NCI-H446 treated with DMSO at 0.1 percent for 48 hours (cell line): ENCODE measurements at places on chromosomes 7 and 10.

DNA sequence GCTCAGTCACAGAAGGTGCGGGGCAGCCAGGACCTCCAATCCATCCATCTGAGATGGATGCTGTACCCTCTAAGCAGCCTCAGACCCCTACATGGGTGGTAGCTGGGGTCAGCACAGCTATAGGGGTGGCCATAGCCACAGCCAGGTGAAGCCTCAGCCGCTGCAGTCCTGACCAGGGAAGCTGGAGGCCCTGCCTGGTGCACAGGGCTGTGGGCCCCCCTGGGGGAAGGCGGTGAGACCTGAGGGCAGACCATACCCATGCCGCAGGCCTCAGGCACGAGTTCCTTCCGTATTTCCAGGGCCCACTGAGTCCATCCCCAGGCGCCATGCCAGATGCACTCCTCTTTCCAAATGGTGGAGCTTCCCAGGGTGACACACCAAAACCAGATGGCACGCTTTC lies 96.6 kb upstream of the KDM7A start:
- no peak for DNase-seq

DNA sequence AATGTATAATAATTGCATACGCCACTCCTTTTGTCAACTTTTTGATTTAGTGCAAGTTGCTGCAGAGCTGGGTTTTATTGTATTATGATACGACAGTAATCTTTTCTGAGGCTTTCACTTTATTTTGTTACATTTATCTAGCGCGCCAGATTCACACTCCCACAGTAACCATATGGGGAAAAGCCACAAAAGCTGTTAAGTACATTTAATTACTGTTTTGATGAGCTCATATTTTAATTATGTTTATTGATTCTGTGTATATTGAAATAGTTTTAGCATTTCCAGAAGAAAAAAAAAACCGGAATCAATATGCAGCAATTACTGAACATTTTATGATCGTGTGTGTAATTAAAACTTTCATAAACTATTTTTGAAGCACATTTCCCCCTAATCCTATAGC lies 118.5 kb downstream of the RAB11FIP2 start:
- no peak for DNase-seq

DNA sequence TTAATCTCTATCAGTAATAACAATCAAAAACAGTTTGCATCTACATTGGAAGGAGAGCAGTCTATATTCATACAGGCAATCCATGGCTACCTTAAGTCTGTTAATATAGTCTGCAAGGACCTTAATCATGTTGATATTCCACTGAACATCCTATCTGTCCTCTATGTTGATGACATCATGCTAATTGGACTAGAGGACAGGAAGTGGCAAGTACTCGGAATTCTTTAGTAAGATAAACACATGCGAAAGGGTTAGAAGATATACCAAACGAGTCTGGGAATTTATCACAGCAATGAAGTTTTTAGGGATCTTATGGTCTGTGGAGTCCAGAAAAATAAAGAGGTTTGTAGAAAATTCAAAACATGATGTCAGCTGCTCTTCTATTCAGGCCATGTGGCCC lies 11.3 kb upstream of the SAMD9L start:
- no peak for DNase-seq

GRCh38 chr10:7470371-7470770 lies 59.5 kb upstream of the SFMBT2 start:
- no peak for DNase-seq

DNA sequence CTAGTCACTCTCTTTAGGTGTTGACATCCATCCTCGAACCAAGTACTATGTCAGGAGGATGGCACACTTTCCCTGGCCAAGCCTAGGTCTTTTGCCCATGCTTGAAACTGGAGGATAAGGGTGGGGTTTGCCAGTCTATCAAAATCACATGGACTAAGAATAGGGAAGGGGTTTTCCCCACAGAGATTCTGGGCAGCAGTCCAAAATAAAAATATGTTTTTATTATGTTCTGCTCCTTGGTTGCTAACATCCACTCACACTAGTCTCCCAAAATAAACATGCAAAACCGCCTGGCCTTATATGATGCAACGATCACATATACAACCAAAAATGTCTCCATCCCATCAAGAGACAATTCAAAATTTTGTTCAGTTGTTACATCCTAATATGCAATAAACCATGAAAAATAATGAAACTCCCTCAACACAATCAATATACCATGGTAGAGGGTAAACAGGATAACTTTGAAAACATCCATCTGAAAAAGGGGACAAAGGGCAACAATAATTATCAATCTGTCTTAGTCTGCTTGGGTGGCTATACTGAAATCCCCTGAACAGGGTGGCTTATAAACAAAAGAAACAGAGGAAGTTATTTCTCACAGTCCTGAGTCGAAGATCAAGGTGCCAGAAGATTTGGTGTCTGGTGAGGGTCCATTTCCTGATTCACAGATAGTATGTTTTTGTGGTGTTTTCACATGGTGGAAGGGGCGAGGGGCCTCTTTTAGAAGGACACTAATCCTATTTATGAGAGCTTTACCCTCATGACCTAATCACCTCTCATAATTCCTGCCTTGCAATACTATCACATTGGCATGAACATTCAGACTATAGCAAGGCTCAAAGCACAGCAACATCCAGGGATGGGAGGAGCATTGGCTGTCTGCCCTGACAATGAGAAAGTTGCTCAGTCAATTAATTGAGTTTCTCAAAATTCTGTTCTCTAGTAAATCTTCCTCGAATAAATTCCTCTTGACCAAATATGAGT lies 159.3 kb downstream of the ETV1 start:
- peak; percentile 35 for DNase-seq

GRCh38 chr7:83751217-83751616 lies 102.3 kb upstream of the SEMA3E start:
- DNase-seq = no peak

DNA sequence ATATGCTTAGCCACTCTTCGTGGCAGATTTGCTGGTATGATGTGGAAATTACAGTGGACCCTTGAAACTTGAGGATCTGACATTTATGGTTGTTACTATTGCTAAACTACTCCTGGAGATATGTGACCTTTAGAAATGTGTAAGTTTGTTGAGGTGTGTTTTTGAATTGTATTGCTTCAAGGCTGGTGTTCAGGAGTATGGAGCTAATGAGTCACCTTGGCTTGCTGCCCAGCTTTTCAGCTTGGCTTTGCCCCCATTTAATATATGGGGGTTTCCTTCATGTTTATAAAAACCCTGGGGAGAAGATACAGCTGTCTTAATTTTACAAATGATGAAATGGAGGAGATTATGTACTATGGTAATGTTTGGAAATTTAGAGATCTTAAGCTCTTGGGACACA lies 11.6 kb downstream of the HBP1 start:
- peak; percentile 29 for DNase-seq

DNA sequence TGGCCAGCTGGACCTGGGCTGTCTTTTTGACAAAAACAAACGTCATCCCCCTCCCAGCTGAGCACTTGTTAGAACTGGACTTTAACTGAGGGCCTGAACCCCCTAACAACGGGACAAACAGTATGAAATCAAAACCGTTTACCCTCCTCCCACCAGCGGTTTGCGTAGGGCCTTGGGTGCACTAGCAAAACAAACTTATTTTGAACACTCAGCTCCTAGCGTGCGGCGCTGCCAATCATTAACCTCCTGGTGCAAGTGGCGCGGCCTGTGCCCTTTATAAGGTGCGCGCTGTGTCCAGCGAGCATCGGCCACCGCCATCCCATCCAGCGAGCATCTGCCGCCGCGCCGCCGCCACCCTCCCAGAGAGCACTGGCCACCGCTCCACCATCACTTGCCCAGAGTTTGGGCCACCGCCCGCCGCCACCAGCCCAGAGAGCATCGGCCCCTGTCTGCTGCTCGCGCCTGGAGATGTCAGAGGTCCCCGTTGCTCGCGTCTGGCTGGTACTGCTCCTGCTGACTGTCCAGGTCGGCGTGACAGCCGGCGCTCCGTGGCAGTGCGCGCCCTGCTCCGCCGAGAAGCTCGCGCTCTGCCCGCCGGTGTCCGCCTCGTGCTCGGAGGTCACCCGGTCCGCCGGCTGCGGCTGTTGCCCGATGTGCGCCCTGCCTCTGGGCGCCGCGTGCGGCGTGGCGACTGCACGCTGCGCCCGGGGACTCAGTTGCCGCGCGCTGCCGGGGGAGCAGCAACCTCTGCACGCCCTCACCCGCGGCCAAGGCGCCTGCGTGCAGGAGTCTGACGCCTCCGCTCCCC lies at the start of gene IGFBP1:
IGFBP1 (plus strand) TSS at position 304 of the 808 bp plus-strand sequence; CDS start at position 469, 165 bp downstream.
- no peak for DNase-seq

GRCh38 chr10:118621304-118621942 lies 26.0 kb upstream of the PRLHR start:
- no peak for DNase-seq

DNA sequence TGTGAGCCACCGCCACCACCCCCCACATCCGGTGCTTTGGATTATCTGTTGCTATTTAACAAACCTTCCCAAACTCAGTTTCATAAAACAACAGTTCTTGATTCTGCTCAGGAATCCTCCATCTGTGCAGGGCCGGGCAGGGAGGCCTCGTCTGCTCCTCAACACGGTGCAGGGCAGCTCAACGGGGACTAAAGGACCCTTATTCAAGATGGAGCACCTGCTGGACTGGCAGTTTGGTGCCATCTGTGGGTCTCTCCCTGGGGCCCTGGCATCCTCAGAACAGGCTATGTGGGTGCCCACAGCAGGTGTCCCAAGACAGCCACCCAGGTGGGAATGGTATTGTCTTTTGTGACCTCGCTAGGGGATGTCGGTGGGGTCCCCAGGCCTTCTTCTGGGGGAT lies 31.0 kb upstream of the ELFN1 start:
- DNase-seq = no peak

DNA sequence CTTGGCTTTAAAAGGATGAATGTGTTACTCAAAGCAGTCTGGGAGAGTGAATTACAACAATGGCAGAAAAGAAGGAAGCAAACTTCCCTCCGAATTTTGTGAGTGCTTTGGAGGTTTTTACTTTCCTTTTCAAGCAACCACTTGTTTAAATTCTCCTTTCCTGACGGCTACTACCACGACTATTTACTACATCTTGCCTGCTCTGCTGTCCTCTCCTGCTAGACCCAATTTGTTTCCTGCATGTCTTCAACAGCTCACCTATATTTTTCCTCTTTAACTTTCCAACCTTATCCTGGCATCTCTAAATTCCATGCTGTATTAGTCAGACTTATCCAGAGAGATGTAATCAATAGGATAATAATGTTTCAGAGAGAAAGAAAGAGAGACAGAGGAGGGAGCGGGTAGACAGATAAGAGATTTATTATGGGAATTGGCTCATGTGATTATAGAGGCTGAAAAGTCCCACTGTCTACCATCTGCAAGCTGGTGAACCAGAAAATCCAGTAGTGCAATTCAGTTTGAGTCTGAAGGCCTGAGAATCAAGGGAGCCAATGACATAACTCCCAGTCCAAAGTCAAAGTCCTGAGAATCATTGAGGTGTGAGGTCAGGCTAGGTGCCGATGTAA lies 42.8 kb upstream of the SLC13A1 start:
- DNase-seq = no peak
